ENCODE measurements at places on chromosomes 6 and 20.

DNA sequence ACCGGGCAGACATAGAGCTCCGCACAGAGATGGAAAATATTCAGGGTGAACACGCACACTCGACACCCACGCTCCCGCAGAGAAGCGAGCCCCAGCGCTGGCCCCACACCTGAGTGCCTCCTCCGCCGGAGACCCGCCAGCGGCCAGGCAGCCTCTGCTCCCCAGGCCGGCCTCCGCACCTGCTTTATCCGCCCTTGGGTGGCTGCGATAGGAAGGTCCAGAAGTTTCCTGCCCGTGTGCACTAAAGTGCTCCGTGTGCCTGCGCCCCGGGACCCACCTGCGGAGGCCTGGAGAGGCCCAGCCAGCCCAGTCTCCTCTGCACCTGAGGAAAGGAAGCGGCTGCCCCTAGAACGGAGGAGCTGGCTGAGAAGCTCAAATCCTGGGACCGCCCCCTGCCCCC is 10.8 kb upstream of the FOXC1 start:
- DNase-seq: no peak
- H3K4me1 ChIP-seq: peaks cover 31% of the 10 kb centered on the region
- no peak overlapping the region for H3K4me3 ChIP-seq
- H3K36me3 ChIP-seq: no peaks in the 10 kb centered on the region
- H3K27ac ChIP-seq: no peak overlapping the region

DNA sequence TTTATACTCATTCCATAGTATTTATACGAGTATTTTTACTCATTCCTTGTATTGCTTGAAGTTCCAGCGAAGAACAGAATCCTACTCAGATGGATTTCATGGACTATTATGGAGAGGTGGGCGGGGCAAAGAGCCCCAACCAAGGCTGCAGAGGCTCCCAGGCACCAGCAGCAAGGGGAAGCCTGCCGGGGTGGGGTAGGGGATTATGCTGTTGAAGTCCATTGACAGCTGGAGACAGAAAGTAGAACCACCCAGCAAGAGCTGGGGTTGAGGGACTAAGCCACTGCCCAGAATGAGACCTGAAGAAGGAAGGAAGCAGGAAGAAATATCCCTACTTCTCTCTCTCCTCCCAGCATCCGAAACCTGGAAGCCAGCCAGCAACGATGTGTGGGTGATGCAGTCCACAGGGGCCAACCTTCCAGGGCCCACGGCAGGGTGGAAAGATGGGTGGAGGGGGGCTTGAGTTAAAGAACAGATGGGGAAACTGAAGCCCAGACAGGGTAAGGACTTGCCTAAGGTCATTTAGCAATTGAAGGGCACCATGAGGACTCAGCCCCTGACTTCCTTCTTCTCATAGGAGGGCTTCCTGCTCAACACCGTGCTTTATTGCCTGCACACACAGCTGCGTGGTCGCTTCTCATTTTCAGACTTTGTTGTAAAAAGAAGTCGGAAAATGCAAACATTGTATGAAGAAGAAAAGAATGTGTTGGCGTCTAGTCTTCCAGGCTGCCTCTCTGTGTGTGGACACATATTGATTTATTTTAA is 18.3 kb upstream of the GTSF1L start:
- H3K27ac ChIP-seq: no peak overlapping the region
- DNase-seq: no peak
- peaks cover 3% of the 10 kb centered on the region for H3K27me3 ChIP-seq
- H3K36me3 ChIP-seq: no peaks in the 10 kb centered on the region
- peaks cover 8% of the 10 kb centered on the region for H3K4me1 ChIP-seq
- H3K4me3 ChIP-seq: no peak overlapping the region

GRCh38 chr6:127737009-127737486 is 160.1 kb downstream of the C6orf58 start:
- peaks cover 3% of the 10 kb centered on the region for H3K4me1 ChIP-seq
- no peak for DNase-seq
- H3K4me3 ChIP-seq: no peak overlapping the region
- no peaks in the 10 kb centered on the region for H3K27me3 ChIP-seq

GRCh38 chr20:1810926-1811620 is 84.1 kb upstream of the SIRPA start:
- H3K27ac ChIP-seq: peak overlapping the region; percentile 19
- peaks cover 12% of the 10 kb centered on the region for H3K27me3 ChIP-seq
- no peaks in the 10 kb centered on the region for H3K36me3 ChIP-seq
- no peak overlapping the region for H3K4me3 ChIP-seq

GRCh38 chr20:32365564-32365963 is 7.4 kb downstream of the ASXL1 start:
- H3K4me3 ChIP-seq: no peak overlapping the region
- no peak for DNase-seq
- H3K4me1 ChIP-seq: no peaks in the 10 kb centered on the region
- no peaks in the 10 kb centered on the region for H3K36me3 ChIP-seq
- peaks cover 59% of the 10 kb centered on the region for H3K27me3 ChIP-seq

DNA sequence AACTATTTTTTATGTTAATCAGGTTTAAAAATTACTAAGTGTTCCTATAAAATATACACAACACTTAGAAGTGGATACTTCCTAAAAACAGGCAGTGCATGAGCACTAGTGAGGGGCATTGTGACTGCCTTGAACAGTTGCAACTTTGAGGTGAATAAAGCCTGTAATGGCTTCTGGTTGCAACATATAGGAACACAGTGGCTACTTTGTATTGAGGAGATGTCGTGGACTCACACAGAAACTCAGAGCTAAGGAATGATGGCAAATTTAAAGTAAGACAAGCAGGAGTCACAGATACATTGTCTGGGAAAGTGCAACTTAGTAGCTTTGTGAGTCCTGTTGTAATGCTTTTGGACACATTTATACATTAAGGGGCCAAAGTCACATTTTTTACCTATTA is 861 bp upstream of the HLA-A start:
- H3K36me3 ChIP-seq: peaks cover 34% of the 10 kb centered on the region
- no peak for DNase-seq
- peak overlapping the region; percentile 92 for H3K4me3 ChIP-seq
- H3K27ac ChIP-seq: no peak overlapping the region
- H3K27me3 ChIP-seq: peaks cover 66% of the 10 kb centered on the region
- H3K4me1 ChIP-seq: peaks cover 22% of the 10 kb centered on the region

DNA sequence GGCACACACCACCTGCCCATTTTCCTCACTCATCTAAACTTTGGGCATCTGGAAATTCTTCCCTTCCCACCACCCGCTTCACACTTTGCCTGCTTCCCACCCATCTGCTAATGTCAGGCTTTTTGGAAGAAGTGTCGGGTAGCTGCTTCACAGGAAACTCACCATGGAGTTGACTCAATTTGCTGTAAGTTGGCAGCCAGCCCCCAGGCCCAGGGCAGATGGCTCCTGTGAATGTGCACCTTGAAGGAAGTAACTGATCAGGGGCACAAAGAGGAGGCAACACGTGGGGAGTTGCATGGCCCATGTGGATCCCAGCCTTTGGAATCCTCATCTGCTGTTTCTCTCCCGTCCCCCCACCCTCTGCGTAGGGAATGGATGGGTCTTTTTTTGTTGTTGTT is 87.3 kb downstream of the PPP1R14C start:
- no peak for DNase-seq
- H3K36me3 ChIP-seq: no peaks in the 10 kb centered on the region
- H3K27ac ChIP-seq: no peak overlapping the region
- no peak overlapping the region for H3K4me3 ChIP-seq
- peaks cover 36% of the 10 kb centered on the region for H3K4me1 ChIP-seq

DNA sequence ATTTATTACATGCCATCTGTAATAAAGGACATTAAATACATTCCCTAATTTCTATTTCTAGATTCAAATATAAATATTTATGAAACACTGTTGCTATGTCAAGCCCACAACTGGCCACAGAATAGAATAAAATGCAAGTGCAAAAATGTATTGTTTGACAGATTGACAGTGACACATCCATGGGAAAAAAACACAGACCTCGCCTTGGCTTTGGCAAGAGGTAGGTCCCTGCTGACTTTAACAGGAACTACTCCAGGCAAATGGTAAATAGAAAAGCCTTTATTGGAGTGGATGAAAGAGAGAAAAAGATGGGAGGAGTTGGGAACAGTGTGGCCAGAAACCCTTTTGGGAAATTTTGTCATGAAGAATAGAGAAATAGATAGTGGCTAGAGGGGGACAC is 622.9 kb downstream of the UTRN start:
- peaks cover 2% of the 10 kb centered on the region for H3K36me3 ChIP-seq
- H3K27me3 ChIP-seq: no peaks in the 10 kb centered on the region
- no peak for DNase-seq
- peaks cover 4% of the 10 kb centered on the region for H3K4me1 ChIP-seq
- H3K4me3 ChIP-seq: no peak overlapping the region
- no peak overlapping the region for H3K27ac ChIP-seq

GRCh38 chr6:37200085-37200484 is 30.1 kb downstream of the PIM1 start:
- H3K4me1 ChIP-seq: no peaks in the 10 kb centered on the region
- no peak overlapping the region for H3K27ac ChIP-seq
- no peak overlapping the region for H3K4me3 ChIP-seq
- no peaks in the 10 kb centered on the region for H3K27me3 ChIP-seq

DNA sequence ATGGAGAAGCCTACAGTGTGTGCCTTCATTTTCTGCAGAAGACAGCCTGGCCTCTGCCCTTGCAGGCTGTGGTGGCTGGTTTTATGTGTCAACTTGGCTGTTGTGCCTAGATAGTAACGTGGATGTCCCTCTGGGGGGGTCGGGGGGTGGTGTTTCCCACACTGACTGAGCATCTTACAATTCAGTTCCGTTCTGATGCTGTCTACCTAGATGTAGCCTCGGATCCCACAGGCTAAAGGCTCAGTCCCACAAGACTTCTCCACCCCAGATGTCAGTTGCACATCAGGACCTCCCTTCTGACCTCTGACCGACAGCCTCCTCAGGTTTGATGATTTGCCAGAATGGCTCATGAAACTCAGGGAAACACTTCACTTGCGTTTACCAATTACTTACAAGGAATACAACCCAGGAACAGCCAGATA is 4.4 kb downstream of the PYGB start:
- DNase-seq: no peak
- H3K36me3 ChIP-seq: peaks cover 7% of the 10 kb centered on the region
- no peaks in the 10 kb centered on the region for H3K27me3 ChIP-seq
- H3K4me3 ChIP-seq: no peak overlapping the region

GRCh38 chr6:166911248-166911677 is 45.1 kb downstream of the RNASET2 start:
- H3K4me3 ChIP-seq: no peak overlapping the region
- DNase-seq: no peak
- no peaks in the 10 kb centered on the region for H3K36me3 ChIP-seq
- H3K27me3 ChIP-seq: no peaks in the 10 kb centered on the region

DNA sequence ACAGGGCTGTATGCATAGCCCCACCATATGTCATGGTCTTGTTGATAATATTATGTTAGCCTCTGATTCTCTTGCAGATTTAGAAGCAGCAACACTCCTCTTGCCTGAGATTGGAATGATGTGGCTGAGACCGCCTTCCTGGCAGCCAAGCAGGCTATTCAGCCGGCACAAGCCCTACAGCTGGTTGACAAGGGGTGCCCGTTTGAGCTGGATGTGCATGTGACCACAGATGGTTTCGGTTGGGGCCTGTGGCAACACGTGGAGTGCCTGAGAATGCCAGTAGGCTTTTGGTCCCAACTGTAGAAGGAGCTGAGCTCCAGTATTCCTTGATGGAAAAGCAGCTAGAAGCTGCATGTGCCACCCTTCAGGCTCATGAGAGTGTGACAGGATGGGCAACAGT is 303.6 kb upstream of the POU3F2 start:
- DNase-seq: no peak
- peaks cover 36% of the 10 kb centered on the region for H3K27me3 ChIP-seq
- no peak overlapping the region for H3K27ac ChIP-seq
- H3K4me1 ChIP-seq: peaks cover 11% of the 10 kb centered on the region

DNA sequence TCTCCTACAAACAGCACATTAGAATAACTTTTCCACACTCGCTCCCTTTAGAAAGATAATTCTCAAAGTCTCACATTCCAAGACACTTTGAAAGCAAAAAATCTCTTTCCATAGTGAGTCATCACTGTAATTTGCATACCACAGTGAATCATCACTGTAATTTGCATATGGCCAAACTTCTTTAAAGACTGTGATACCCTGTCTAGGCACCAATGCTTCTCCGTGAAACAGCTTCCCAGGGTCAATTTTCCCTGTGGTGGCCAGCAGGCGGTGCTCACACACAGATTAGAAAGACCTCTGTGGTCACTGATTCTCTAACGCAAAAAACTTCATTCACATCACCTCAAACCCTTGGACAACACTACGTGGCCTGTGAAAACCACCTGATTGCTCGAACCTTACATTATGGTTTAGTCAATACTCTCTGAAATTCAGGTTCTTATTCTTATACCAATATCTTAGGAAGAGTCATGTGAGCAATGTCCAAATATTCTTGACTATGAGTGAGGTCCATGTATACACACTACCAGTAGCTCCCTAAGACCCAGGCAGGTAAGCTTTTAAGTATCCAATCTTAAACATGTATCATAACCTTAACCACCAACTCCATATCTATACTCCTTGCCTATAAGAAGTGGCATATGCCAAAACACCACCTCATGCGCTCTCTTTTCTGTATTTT is 78.5 kb upstream of the PHACTR1 start:
- H3K4me3 ChIP-seq: no peak overlapping the region
- H3K36me3 ChIP-seq: no peaks in the 10 kb centered on the region
- H3K27me3 ChIP-seq: no peaks in the 10 kb centered on the region

DNA sequence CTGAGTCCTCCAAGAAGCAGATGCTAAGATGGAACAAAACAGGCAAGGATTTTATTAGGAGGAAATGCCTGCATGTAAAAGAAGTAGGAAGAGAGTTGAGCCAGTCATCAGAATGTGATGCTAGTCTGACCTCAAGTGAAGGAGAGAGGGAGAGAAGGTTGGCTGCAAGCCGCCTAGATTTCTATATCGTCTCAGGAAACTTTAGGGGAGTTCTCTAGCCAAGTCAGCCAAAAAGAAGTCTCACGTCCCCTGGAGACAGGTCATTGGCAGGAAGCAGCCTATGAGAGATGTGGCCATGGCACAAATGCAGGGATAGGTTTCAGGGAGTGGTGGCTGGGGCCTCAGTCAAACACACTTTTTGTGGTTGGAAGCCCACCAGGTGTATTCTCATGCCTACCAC is 378.0 kb downstream of the CD109 start:
- no peak overlapping the region for H3K4me3 ChIP-seq
- no peak overlapping the region for H3K27ac ChIP-seq

DNA sequence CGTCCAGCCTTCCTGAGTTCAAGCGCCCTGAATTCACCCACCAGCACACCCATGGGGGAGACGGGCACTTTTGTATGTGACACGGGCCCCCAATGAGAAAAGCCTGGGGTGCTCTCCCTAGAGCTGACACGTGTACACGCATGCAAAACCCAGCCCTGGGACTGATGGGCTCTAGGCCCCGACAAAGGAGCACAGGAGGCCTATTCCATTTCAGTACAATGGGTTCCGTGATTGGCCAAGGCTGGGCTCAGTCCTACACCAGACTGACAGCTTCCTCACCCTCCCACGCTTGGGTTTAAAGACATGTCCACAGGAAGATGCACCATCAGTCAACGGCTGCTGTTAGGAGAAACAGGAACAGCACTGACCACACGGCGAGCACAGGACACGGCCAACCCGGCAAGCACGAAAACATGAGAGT is 8.8 kb downstream of the ZBTB46 start:
- no peaks in the 10 kb centered on the region for H3K27me3 ChIP-seq
- peaks cover 14% of the 10 kb centered on the region for H3K4me1 ChIP-seq
- DNase-seq: no peak
- no peak overlapping the region for H3K4me3 ChIP-seq
- no peaks in the 10 kb centered on the region for H3K36me3 ChIP-seq
- no peak overlapping the region for H3K27ac ChIP-seq

- H3K4me1 ChIP-seq: peaks cover 3% of the 10 kb centered on the region
- DNase-seq: no peak
- H3K27me3 ChIP-seq: no peaks in the 10 kb centered on the region
Observed at GRCh38 chr6:79801362-79801761, 146.0 kb downstream of the ELOVL4 start.
